ENCODE measurements at places on chromosomes 3 and 15. TPM values are rescaled to one million over a fixed set of nuclear protein-coding genes. Genes with fewer than 3 reads are reported as not detected.

The MKRN2 gene
- total RNA-seq, result 19.4 TPM

The TM2D3 gene
- total RNA-seq, result 53.4 TPM

The HESX1 gene
- total RNA-seq, result 1.1 TPM

The NTRK3 gene
- total RNA-seq, result not detected

The OCA2 gene
- total RNA-seq, result 0.13 TPM

- DNase-seq, result no peak
These were observed 250.7 kb downstream of the OPA1 start for GRCh38 chr3:193843474-193844301.

- no peak for DNase-seq
These were observed 2.9 kb upstream of the TMEM266 start for GRCh38 chr15:76056931-76057330.

GRCh38 chr3:42853056-42853455 is 22.6 kb downstream of the CYP8B1 start:
- no peak for DNase-seq

- no peak for DNase-seq
These were observed 61.2 kb downstream of the ADAMTSL3 start for GRCh38 chr15:83714939-83715628.

DNA sequence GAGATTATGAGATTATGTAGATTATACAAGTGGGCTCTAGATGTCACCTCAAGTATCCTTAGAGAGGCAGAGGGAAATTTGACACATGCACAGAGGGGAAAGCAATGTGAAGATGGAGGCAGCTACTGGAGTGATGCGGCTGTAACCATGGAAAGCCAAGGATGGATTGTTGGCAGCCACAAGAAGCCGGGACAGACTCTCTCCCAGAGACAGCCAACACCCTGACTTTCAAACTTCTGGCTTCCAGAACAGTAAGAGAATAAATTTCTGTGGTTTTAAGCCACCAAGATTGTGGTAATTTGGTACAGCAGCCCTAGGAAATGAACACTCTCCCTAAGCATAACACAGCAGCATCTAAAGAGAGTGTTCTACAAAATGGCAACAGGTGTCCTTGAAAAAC is 34.4 kb upstream of the PRICKLE2 start:
- no peak for DNase-seq

- DNase-seq, result no peak
These were observed 186.4 kb downstream of the ADAMTS9 start for GRCh38 chr3:64501298-64501906.

- DNase-seq, result no peak
These were observed 159.5 kb downstream of the CHSY1 start for GRCh38 chr15:101092156-101092866.

GRCh38 chr15:83992324-83993031 is 243.1 kb upstream of the GOLGA6L4 start:
- DNase-seq, result no peak

GRCh38 chr3:57152151-57153143 is 12.7 kb downstream of the IL17RD start:
- no peak for DNase-seq

GRCh38 chr3:138842483-138843188 is 7.9 kb upstream of the PIK3CB start:
- DNase-seq, result no peak

- no peak for DNase-seq
These were observed 1077.1 kb downstream of the ZPLD1 start for GRCh38 chr3:103511891-103512290.
